ENCODE measurements at places on chromosomes 3 and 15.
A peak's percentile ranks its signal among the peaks of the same experiment; 100 is the strongest.

GRCh38 chr3:150680562-150680961 is 23.2 kb downstream of the ERICH6 start:
- no peak for DNase-seq

DNA sequence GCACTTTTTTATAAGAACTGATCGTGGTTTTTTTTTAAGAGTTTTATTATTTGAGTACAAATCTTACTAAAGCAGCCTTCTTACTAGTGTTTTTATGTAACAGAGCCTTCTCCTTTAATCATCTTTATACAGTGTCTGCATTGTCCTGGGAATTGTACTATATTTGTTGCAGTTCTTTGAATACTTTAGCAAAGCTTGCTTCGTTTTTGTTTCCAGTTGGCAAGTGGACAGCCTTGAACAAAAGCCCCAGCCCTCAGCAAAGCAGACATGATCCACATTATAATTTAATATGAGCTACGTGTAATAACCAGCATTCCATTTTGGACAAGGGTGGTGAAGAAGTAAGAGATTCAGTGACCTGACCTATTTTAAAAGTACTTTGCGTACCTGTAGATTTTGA is 112.2 kb upstream of the FLNB start:
- DNase-seq = no peak

DNA sequence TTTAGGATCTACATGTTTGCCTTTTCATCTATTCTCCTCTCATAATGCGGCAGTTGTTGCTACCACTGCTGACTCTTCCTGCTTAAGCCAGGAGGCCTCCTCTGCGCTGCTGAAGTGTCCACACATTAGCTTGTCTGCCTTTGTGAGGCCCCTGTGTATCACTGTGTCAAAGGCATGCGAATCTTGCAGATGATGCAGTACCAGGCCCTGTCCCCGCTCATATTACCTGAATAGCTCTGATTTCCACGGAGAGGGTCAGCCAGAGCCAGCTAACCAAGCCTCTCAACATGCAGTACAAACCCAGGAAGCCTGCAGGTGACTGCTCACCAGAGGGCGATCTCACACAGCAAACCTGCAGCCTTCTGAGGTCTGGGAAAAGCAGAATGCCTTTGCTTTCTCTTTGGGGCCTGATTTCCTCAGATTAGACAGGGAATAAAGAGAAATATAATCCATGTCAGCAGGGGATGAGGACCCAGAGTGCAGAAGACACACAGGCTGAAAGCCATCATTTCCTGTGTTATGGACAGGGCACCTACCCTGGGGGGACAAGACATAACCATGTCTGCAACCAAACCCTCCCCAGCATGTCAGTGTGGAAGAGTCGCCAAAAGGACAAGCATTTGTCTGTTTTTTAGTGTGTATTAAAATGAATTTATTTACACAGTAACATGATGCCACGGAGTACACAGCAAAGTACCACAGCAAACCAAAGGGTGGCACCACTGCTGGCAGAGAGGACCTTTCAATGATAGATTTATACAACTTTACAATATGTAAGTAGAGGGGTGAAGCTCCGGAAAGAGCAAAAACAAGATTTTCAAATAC is 36.8 kb upstream of the TSPAN3 start:
- DNase-seq = peak; percentile 47

DNA sequence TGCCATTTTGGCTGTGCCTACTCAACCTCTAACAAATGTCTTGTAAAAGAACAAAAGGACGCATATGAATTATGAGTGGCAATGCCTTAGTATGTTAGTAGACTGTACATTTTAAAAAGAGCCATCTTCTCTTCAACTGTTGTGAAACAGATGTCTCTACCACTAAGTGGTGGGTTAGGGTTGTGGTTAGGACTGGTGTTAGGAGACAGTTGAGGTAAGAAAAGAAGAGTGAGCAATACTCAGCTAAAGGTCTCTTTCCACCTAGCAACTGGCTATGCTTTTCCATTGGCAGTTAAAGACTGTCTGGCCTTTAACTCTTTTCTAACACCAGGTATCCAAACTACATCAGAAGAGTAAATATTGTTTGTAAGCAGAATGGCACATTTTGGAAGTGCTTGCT is 221.7 kb upstream of the TBC1D5 start:
- no peak for DNase-seq

GRCh38 chr15:90025489-90026033 is 24.4 kb downstream of the ZNF710 start:
- no peak for DNase-seq

DNA sequence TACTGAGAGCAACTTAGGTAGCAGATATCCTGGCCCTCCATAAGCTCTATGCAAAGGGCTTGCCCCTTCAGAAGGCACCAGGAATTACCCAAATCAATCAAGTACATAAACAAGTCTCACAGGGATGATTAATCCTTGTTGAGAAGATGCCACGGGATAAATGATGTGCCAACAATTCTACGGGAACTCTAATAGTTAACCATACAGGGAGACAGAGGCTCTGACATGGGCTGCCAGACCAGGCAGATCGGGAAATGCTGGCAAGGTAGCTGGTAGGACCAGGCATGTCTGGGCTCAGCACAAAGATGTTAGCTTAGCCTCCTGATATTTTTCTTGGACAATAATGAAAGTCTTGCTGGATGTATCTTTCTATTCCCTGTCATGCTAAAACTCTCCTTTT is 249.3 kb upstream of the THBS1 start:
- no peak for DNase-seq

DNA sequence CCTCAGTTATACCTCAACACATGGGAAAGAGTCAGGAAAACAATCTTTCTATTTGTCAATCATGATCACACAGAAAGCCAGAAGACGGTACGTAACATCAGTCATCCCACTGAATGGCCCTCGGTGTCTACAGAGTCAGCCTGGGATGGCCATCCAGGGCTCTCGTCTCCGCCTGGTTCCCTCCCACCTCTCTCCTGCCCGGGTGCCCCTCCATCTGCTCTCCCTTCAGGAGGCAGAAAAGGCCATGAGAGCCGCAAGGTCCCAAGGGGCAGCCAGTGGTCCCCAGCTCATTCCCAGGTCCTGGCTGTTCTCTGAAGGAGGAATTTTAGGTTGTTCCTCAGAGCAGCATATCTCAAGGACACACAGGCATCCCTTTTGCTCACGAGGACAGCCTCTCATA is 4.4 kb upstream of the LRRC15 start:
- DNase-seq = no peak

DNA sequence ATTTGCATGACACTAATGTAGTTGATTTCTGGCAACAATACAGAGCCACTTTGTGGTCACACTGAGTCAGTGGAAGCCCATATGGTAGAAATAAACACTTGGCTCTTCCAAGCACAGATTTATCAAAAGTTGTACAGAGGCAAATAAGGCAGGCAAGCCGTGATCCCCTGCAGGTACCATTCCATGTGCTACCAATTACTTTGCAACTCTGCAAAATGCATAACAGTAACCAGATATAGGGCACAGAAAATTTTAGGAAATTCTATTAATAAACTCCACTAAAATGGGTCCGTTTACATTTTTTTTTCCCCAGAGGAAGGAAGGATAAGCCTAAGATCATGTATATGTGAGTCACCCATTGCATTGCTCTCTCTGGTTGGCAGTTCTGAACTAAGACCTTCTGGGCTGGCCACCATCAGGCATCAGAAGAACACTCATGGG is 103.1 kb upstream of the PTX3 start:
- no peak for DNase-seq

GRCh38 chr3:27176256-27176655 is 192.9 kb downstream of the NEK10 start:
- no peak for DNase-seq

GRCh38 chr15:61084472-61084871 is 144.6 kb downstream of the RORA start:
- no peak for DNase-seq

DNA sequence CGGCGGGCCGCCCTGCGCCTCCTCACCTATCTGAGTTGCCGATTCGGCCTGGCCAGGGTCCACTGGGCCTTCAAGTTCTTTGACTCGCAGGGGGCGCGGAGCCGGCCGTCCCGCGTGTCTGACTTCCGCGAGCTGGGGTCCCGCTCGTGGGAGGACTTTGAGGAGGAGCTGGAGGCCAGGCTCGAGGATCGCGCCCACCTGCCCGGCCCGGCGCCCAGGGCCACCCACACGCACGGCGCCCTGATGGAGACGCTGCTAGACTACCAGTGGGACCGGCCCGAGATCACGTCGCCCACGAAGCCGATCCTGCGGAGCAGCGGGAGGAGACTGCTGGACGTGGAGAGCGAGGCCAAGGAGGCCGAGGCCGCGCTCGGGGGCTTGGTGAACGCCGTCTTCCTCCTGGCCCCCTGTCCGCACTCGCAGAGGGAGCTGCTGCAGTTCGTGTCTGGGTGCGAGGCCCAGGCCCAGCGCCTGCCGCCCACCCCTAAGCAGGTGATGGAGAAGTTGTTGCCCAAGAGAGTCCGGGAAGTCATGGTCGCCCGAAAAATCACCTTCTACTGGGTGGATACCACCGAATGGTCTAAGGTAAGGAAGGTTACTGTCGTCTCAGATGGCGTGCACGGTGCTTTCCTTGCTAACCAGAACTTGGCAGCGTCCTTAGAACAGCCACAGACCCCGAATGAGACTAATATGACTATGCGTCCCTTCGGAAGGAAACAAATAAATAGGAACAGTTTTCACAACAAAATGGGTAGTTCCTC is 567 bp downstream of the TICRR start:
- no peak for DNase-seq

GRCh38 chr15:38810686-38811085 is 246.1 kb upstream of the RASGRP1 start:
- no peak for DNase-seq

GRCh38 chr3:95717048-95717447 is 1097.3 kb upstream of the EPHA6 start:
- no peak for DNase-seq

- no peak for DNase-seq
Observed at GRCh38 chr3:60803216-60804173, 447.8 kb downstream of the FHIT start.

GRCh38 chr15:33639051-33639450 is 328.3 kb downstream of the RYR3 start:
- DNase-seq = no peak

DNA sequence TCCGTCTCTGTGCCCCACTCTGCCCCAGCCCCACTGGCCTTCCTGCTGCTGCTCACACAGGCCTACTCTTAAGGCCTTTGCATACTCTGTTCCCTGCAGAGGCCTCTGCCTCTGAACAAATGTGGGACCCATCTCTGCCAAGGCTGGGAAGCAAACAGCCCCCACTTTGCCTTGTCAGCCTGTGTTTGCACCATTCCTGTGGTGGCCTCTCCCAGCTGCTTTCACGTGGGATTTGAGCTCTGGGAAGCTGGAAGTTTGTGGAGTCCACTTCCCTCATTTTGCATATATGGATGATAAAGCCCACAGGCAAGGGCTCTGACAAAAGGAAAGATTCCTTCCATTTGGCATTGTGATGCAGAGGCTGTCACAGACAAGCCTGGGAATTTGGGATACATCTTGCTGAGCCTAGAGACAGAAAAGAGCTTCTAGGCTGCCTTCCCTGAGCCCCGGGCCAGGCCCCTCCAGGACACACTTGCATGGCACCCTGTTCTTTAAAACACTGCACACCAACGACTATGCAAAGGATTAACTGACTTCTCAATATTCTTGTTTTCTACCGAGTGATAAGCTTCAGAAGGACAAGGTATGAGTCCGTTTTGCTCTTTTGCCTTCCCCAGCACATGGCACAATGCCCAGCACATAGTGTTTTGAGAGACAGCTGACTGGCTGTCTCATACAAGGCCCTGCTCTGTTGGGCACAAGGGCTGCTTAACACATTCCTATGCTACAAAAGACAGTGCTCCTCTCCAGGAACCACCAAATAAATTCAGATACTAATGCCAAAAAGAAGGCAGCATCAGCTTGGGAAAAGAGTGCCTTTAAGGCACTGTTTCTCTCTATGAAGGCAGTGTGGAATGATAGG is 120.7 kb upstream of the TOPAZ1 start:
- DNase-seq = no peak

GRCh38 chr3:42376344-42376798 is 34.0 kb downstream of the LYZL4 start:
- no peak for DNase-seq

GRCh38 chr3:182486463-182486862 is 306.8 kb upstream of the ATP11B start:
- DNase-seq = no peak

GRCh38 chr3:115659253-115660220 is 36.2 kb downstream of the GAP43 start:
- DNase-seq = no peak

DNA sequence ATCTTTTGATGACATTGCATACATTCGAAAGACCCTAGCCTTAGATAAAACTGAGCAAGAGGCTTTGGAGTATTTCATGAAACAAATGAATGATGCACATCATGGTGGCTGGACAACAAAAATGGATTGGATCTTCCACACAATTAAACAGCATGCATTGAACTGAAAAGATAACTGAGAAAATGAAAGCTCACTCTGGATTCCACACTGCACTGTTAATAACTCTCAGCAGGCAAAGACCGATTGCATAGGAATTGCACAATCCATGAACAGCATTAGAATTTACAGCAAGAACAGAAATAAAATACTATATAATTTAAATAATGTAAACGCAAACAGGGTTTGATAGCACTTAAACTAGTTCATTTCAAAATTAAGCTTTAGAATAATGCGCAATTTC is 16.7 kb downstream of the KCNMB3 start:
- DNase-seq = no peak

DNA sequence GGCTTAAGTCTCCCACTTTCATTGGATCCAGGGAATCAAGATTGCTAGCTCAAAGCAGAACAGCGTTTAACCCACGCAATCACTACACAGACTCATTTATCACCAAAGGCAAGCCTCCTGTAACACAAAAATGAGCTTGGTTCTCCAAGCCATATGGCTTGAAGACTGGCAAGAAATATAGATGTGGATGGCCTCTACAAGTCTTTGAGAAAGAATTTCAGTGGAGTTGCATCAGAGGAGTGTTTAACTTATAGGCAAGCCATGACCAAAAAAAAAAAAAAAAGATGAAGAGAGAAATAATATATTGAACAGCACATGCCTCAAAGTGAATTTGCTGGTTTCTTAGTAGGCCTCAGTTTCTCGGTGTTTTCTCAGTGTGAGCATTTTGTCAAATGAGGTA is 27.3 kb downstream of the PDZRN3 start:
- DNase-seq = no peak

- no peak for DNase-seq
Observed at GRCh38 chr15:83556068-83556467, 97.9 kb upstream of the ADAMTSL3 start.

DNA sequence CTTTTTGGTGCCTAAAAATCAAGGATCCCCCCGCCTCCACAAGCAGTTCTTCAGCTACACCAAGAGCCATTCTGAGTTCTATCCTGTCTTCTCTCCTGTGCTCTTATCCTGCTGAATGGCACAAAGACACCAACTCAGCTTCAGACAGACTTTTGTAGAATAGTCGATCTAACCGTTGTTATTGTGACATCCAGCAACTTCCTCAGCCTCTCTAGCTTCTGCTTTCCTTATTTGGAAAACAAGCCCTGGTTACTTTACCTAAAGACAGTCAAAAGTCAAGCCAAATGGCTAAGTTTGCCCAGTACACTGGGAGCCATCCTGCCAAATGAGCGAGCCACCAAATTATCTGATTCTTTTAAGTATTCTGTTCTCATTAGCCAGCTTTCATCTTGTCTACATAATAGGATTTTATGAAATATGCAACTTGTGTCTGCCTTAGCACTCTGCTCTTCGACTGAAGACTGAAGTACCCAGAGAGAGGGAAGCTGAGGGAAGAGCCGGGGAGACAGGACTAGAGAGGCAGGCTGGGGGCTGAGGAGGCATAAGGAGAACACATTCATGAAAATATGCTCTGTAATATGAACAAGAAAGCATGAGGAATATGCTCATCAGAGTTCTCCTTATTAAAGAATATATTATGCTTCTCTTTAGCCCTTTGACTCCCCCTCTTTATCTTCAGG is 35.1 kb downstream of the LYZL4 start:
- no peak for DNase-seq
